ENCODE measurements at places on chromosomes 13 and 19.

GRCh38 chr13:67369895-67370660 lies 139.9 kb upstream of the PCDH9 start:
- no peak for DNase-seq

DNA sequence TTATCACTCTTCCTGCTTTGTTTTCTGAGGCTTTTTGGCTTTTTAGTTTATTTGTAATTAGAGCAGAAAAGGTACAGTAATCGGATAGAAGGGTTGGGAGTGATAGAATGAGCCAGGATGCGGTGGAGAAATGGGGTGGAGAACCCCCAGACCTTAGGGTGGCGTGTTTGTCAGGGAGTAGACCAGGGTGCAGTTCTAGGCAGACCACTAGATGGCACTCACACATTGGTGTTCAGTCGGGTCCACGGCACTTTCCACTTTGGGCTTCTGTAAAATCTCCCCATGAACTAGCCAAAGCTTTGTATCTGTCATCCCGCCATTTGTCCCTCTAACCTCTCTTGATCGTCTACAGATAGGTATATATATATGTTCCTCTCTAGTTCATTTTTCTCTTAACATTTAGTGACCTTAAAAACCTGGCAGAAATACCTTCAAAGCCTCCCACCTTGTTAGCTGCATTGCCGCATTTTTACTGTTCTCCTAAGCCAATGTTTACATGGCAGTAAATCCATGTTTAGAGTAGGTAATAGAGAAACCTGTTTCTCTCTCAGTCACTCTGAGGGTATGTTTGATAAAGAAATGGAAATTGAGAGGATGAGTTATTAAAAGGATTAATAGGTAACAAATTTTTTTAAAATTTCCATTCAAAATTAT lies 154.9 kb downstream of the TM9SF2 start:
- peak; percentile 95 for DNase-seq

DNA sequence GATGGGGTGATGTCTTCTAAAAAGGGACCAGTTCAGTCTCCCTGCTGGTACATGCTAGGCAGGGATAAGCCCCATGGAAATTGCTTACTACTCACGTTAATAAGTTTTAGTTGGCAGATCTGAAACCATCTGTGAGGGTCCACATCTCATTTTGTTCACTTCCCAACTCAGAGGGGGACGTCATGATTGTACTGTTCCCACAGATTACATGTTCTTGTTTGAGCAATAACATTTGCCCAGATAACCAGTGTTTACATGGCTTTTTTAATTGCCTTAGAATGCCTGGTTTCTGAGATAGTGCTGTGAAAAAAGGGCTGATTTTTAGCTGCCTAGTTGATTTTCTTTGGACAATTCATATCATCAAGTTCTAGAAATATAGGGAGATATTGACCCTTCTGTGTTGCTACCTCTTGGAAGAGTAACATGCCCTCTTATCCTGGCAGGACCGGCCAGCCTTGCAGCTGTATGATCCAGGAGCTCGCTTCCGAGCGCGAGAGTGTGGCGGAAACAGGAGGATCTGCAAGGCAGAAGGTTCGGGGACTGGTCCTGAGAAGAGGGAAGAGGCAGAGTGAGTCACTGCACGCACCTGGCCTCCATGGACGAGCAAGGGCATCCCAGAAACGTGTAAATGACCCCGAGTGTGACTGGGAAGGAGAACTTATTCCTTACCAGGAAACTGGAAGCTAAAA lies 9.8 kb upstream of the CHAMP1 start:
- DNase-seq: no peak

DNA sequence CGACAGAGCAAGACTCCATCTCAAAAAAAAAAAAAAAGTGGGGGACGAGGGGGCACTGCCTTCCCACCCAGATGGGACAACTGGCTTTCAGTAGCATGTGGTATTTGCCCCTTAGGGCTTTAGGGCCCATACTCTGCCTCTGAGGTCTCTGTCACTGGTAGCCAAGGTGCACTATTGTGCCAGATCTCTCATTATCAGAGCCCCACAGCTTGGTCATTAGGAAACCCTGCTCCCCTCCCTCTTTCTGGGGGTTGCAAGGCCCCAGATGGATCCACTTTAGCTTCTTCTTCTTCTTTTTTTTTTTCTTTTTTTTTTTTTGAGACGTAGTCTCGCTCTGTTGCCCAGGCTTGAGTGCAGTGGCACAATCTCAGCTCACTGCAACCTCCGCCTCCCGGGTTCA lies 11.2 kb upstream of the ZNF358 start:
- no peak for DNase-seq

- no peak for DNase-seq
These were observed 23.1 kb downstream of the FXYD5 start for GRCh38 chr19:35177377-35178274.

GRCh38 chr19:34172661-34173192 lies 423 bp downstream of the LSM14A start:
- DNase-seq: no peak

DNA sequence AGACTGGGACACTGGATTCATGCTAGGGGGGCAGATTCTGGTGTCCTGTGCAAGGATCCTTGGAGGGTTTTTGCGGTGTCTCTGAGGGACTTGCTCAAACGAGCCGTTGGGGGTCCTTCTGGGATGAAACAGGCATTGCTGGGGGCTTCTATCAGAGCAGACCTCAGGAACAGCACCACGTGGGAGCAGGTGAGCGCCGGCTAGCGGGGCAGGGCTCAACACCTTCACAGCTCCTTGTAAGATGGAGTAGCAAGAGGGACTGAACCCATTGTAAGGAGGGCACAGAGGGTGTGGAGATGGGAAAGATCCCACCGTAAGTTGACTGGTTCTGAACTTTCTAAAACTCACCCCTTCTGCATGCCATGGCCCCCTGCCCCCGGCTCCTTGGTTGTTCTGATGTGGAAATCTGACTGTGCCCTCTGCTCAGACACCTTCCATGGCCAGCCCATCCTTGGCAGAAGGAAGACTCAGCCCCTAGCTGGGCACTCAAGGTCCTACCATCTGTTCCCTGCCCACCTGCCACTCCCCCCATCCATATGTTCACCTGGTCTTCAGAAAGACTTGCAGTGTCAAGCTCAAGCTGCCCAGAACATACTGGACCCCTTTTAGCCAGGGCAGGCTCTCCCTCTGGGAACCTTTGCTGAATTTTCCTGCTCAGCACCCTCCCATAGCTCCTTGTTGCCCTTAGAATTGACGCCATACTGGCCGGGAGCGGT lies 1.2 kb downstream of the SLC27A1 start:
- no peak for DNase-seq

DNA sequence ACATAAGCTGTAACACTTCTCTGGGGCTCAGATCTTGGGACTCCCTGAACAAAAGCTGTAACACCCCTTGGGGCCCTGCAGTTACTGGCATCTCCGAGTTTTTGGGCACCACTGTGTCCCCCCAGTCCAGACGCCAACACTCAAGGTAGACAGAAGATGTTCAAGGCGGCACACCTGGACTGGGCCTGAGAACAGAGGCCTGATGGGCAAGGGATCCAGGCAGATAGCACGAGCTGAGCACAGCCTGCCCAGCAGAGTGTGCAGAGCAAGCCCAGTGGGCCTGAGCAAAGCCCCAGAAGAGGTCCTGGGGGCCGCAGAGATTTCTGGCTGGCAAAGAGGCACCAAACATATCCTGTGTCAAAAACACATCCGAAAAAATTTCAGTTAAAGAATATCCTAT lies 1163.3 kb upstream of the PRR20A start:
- DNase-seq: no peak

DNA sequence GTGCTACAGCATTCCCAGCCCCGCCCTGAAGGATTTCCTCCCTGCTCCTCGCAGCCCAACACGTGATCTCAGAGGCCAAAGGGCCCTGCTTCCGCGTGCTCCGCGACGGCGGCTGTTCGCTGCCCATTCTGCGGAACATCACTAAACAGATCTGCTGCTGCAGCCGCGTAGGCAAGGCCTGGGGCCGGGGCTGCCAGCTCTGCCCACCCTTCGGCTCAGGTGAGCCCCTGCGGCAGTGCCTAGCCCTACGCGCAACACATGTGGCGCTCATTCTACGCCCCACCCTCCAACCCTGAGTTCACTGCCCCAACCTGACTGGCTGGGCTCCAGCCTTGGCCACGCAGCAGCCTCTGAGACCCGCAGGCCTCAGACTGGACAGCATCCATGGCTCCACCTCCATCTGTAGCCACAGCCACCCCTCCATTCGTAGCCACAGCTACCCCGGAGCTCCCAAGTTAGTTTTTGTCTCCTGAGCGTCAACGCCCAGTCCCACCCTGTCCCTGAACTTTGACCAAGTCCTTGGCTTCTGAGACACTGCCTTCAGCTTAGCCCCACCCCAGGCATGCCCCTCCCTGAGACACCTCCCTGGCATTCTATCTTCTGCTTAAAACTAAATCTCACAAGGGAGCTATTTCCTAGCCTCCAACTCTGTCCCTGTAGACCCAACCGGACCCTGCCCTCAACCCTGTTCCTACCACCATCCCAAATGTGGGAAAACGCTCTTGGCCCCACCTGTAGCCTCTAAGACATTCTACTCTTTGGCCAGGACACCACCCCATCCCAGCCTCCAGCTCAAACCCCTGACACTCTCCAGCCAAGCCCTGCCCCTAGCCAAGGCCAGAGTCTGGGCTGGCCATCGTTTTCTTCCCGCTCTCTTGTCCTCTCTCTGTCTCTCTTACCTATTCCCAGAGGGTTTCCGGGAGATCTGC lies 6.4 kb downstream of the LTBP4 start:
- no peak for DNase-seq

DNA sequence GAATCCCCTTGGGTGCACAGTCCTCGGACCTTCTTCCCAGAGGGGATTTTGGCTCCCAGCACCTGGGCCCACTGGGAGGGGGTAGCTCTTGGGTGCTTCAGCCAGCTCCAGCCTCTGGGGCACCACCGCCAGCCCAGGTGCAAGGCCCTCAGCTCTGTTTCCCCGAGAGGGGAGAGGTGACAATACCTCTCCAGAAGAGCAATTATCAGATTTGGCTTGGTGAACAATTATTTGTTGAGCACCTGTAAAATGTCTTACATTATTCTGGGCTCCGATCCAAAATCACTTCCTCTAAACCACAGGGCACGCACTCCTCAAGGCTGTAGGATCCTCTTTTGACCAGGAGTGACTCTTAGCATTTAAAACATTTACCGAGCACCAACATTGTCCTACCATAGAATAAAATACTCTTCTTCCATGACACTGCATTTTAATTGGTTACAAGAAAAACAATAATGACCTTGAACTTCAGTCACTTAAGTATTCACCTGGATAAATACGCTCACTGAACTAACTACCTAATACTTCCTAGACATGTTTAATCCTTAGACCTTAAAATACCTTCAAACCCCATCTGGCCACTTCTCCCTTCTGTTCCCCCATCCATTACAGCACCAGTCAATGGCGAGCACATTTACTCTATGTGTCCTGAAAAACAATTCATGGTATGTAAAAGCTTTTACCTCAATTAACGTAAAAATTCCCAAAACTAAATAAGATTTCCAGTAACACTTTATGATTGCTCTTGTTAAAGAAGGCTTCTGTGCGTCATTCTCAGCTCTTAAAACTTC lies 54.8 kb downstream of the ABCC4 start:
- peak; percentile 57 for DNase-seq

- no peak for DNase-seq
These were observed 34.2 kb downstream of the GPR42 start for GRCh38 chr19:35404879-35405622.

- no peak for DNase-seq
These were observed 176.4 kb downstream of the KCTD12 start for GRCh38 chr13:76709851-76710250.

GRCh38 chr19:18562086-18562485 lies 4.4 kb downstream of the KXD1 start:
- no peak for DNase-seq

GRCh38 chr13:112761701-112762689 lies 72.2 kb downstream of the ATP11A start:
- DNase-seq: no peak

GRCh38 chr13:102675115-102675514 lies 19.7 kb downstream of the METTL21C start:
- DNase-seq: no peak

GRCh38 chr13:80386002-80386401 lies 45.1 kb upstream of the SPRY2 start:
- DNase-seq: no peak

DNA sequence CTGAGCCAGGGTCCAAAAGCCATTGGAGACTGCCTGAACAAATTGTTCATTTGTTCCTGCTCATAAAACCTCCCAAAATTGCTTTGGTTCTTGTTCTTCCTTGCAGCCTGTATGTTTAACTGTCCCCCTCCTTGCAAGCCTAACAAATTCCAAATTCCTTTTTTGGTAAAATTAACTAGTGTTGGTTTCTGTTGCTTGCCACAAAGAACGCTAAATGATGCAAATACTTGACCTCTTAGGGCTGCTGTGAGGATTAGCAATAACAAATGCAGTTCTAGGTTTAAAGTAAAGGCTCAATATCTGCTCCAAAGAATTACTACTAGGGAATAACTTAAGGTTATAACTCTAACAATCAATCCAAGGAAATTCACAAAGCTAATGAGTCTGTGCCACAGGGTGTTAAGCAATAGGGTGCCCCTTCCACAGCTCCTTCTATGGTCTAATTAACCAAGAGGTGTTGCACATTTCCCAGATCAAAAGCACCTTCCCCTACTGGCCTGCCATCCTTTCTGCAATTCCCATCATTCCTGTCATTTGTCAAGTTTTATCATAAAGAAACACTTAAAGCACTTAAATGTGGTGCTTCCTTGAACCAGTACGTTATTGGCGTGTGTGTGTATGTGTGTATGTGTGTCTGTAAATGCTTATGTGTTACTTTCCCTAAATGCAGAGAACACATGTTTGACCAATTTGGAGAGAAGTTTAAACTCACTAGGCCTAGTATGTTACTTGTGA lies 110.2 kb downstream of the RAP2A start:
- DNase-seq: no peak

DNA sequence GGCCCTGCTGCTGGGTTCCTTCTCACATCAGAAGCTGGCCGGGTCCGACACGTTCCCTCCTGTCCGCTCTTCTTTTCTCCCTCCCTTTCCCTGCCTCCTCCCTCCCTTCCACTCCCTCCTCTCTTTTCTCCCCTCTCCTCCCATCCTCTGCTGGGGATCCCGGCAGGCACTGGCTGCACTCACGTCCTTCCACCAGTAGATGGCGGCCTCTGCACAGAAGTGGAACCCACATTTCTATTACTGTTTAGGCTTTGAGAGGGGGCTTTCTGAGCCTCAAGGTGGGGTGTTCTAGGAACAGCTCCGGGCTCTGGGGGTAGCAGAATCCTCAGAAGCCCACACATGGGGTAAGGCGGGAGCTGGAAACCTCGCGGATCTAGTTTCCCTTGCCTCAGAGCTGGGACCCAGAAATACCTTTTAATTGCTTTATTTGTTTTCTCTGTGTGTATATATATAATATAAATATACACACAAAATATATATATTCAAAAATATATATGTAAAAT lies 294.2 kb downstream of the ZNF536 start:
- no peak for DNase-seq

DNA sequence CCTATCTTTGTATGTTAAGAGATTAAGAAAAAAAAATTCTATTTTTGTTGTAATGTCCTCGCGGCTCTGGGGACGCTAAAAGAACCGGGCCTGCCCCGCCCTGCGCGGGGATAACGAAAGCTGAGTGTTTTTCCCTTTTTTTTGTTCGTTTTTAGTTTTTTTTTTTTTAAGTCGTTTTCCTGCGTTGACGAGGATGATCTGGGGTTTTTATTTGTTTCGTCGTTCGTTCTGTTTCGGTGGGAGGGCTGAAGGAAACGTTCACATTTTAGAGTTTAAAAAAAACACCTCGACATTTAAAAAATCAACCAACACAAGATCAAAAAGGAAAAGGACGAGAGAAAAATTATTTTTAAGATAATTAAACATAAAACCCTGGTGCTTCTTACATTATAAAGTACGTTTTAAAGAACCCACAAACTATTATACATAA lies 5.6 kb downstream of the LYL1 start:
- DNase-seq: no peak
